ENCODE measurements at places on chromosomes 3 and 15. TPM values are rescaled to one million over a fixed set of nuclear protein-coding genes. Genes with fewer than 3 reads are reported as not detected.

The GOLGA6D gene
- total RNA-seq: not detected

The TUSC7 gene
- not detected for total RNA-seq

The WNT7A gene
- not detected for total RNA-seq

The CKMT1B gene
- not detected for total RNA-seq

The RETNLB gene
- total RNA-seq: not detected

The CPN2 gene
- not detected for total RNA-seq

The TMEM158 gene
- total RNA-seq: 9.9 TPM

The SSUH2 gene
- 0.55 TPM for total RNA-seq

DNA sequence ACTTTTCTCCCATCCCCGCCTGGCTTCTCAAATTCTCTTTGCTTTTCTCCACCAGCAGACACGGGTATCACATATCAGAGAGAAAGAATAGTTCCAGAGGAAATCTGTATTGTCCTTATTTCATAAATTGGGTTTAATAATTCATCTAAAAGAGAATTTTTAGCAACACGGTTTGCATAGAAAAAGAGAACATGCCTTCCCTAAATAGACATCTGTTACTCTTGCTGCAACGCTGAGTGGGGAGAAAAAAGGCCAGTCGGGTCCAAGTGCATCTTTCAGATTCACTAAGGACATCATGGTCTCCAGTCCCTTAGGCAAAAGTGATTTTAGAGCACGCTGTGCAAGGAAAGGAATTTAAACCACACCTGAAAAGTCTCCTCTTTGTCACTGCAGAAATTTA is 201.3 kb downstream of the ABHD5 start:
- no peak overlapping the region for H3K4me3 ChIP-seq
- peaks cover 13% of the 10 kb centered on the region for H3K4me1 ChIP-seq
- no peak for DNase-seq
- H3K27ac ChIP-seq: no peak overlapping the region

- no peaks in the 10 kb centered on the region for H3K36me3 ChIP-seq
- no peak overlapping the region for H3K27ac ChIP-seq
- no peak overlapping the region for H3K4me3 ChIP-seq
- no peaks in the 10 kb centered on the region for H3K27me3 ChIP-seq
- no peak for DNase-seq
Observed at GRCh38 chr3:76321614-76322013, 536.3 kb upstream of the ZNF717 start.

- no peak overlapping the region for H3K4me3 ChIP-seq
- no peaks in the 10 kb centered on the region for H3K27me3 ChIP-seq
- no peaks in the 10 kb centered on the region for H3K36me3 ChIP-seq
- no peak for DNase-seq
- peaks cover 72% of the 10 kb centered on the region for H3K4me1 ChIP-seq
- no peak overlapping the region for H3K27ac ChIP-seq
Observed at GRCh38 chr3:69811452-69812401, 72.5 kb downstream of the MITF start.

DNA sequence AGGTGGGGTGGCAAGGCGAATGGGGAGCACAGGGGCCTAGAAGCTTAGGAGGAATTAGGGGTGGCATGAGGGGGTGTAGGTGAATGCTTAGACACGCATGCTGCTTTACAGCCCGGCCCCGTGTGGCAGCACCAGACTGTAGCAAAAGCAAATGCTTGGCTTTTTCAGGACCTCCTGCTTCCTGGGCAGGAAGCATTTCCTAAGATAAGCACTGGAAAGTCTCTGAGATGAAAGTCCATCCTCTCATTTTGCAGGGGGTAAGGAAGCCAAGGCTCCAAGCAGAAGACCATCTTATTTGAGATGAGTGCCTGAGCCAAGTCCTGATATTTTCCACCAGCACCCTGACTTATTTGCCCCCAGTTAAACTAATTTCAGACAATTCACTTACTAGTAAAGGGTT is 12.9 kb downstream of the SSUH2 start:
- no peaks in the 10 kb centered on the region for H3K4me1 ChIP-seq
- H3K36me3 ChIP-seq: no peaks in the 10 kb centered on the region
- H3K27ac ChIP-seq: no peak overlapping the region

DNA sequence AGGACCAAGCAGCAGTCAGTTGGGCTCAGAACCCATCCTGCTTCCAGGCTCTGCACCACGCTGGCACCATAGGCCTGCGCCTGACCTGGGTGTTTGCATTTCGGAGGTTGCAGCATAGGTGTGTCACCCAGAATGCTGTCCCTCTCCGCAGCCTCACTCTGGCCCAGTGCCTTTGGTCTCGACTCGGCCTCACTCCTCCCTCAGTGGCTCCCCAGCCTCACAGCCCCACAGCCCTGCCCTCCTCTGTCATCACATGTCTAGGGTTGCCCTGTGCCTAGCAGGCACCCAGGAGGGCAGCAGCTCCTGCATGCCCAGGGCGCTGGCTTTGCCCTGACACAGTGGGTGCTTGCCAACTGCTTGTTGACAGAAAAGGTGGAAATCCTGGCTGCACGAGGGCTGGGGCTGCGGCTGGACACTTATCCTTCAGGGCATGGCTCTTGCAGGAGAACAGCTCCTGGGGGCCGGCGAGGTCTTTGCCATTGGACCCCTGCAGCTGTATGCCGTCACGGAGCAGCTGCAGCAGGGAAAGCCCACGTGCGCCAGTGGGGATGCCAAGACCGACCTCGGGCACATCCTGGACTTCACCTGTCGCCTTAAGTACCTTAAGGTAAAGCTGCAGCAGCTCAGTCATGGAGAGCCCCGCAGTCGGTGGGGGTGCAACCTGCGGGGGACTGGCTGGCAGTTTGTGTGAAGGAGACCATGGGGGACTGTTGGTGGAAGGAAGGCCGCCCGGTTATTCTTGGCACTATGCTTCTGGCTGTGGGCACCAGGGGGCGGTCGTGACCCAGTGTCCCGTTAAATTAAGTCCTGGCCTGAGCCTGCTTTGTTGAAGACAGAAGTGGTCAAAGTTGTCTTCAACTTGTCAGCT is 16.2 kb downstream of the NISCH start:
- no peaks in the 10 kb centered on the region for H3K27me3 ChIP-seq
- H3K4me3 ChIP-seq: no peak overlapping the region
- peaks cover 8% of the 10 kb centered on the region for H3K4me1 ChIP-seq
- DNase-seq: no peak

DNA sequence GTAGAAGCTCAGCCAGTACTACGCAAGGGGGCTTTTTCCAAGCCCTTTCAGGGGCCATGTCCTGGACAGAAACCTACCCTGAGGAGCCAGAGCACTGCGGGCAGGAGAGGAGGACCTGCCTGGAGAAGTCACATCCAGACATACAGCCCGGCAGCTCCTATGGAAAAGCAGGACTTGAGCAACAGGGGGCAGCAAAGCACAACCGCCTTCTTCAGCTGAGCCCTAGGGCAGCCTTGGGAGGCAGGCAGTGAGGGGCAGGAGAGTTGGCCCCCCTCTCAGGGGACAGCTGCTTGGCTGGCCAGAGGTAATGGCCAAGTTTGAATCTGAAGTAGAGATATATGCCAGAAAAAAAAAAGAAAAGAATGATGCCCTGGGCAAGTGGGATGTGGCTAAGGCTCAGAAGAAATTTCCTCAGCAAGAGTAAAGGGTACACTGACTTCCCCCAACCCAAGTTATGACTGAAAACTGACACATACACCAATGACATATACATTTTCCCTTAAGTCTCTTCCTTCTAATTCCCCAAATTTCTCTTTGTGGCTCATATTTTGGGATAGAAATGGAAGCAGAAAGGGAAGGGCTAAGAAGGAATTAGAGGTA is 56.9 kb downstream of the CYP19A1 start:
- H3K4me1 ChIP-seq: no peaks in the 10 kb centered on the region
- H3K4me3 ChIP-seq: no peak overlapping the region
- H3K27me3 ChIP-seq: no peaks in the 10 kb centered on the region
- H3K27ac ChIP-seq: no peak overlapping the region
- peak; percentile 78 for DNase-seq

GRCh38 chr3:118466795-118467330 is 567.8 kb downstream of the IGSF11 start:
- H3K4me1 ChIP-seq: no peaks in the 10 kb centered on the region
- DNase-seq: no peak
- H3K4me3 ChIP-seq: no peak overlapping the region

DNA sequence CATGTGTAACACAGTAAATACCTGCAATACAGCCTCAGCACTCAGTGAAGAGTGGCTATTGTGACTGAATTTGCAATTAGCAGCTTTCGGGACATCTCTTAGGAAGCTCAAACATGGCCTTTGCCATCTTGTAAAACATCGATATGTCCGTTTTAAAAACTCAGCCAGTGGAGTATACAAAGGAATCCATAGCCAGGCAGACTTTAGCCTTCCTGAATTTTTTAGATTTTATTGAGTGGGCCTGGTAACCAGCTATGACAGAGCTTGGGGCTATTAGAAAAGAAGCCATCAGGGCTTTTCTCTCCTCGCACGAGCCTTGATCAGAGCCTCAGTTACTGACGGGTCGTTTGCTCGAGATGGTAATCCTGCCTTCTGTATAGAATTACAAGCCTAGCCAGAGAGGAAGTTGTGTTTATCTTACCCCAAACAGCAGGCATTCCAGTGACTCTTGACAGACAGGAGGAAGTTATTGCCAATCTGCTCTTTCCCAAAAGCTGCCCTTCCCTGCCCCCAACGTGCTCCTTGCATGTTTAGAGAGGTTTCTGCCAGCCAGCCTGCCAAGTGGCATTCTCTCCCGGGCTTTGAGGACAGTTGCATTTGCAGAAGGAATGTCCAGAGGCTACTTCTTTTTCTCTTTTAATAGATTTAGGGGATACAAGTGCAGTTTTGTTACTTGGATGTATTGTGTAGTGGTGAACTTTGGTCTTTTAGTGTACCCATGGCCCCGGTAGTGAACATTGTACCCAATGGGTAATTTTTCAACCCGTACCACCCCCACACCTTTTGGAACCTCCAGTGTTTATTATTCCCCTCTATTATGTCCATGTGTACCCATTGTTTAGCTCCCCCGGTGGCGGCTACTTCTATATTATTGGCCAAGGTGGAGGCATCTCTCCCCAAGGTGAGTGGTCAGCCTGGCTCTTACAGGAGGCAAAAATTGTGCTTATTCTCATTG is 40.6 kb downstream of the ITPR1 start:
- no peak for DNase-seq
- no peaks in the 10 kb centered on the region for H3K36me3 ChIP-seq
- H3K4me3 ChIP-seq: no peak overlapping the region
- H3K27me3 ChIP-seq: no peaks in the 10 kb centered on the region
- H3K27ac ChIP-seq: peak overlapping the region; percentile 40

DNA sequence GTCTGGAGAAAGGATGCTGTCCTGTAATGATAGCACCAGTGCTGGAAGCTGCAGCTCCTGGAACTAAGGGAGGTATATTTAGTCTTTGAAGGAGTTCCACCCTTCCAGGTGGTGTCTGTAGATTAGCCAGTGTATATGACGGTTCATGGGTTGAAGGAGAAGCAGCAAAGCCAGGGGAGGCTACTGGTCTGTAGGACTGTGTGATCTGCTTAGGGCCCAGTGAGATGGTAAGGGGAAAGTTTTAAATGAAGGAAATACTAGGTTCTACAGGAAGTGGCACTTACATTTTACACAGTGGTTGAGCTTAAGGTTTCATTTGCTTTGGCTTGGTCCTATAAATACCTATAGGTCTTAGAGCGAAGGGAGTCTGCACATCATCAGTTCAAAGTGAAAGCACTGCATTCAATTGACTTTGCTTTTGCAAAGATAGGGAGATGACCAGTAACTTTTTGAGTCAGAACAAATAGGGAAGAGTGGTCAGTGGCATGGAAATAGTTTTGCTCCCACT is 5.6 kb downstream of the SLC25A38 start:
- DNase-seq: no peak
- H3K27me3 ChIP-seq: no peaks in the 10 kb centered on the region
- H3K27ac ChIP-seq: no peak overlapping the region
- H3K36me3 ChIP-seq: peaks cover 32% of the 10 kb centered on the region
- peaks cover 17% of the 10 kb centered on the region for H3K4me1 ChIP-seq
- H3K4me3 ChIP-seq: no peak overlapping the region

DNA sequence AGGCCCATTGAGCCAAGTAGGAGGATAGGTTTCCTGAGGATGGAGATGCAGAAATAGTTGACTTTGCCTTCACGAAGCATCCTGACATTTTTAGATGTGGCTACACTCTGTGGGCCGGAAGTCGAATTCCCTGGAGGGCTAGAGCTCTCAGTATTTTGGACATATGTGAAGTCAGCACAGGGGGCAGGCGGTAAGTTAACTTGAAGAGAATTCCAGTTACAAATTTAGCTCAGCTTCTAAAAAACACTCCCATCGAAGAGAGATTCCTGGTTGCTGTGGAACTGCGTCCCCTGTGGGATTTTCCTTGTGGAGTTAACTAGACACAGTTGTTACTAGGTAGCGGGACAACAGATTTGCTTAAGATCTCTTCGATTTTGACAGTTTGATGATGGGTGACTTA is 161.9 kb upstream of the RGMA start:
- H3K4me1 ChIP-seq: no peaks in the 10 kb centered on the region
- H3K36me3 ChIP-seq: no peaks in the 10 kb centered on the region
- H3K4me3 ChIP-seq: no peak overlapping the region
- no peak for DNase-seq
- no peak overlapping the region for H3K27ac ChIP-seq
- H3K27me3 ChIP-seq: no peaks in the 10 kb centered on the region

DNA sequence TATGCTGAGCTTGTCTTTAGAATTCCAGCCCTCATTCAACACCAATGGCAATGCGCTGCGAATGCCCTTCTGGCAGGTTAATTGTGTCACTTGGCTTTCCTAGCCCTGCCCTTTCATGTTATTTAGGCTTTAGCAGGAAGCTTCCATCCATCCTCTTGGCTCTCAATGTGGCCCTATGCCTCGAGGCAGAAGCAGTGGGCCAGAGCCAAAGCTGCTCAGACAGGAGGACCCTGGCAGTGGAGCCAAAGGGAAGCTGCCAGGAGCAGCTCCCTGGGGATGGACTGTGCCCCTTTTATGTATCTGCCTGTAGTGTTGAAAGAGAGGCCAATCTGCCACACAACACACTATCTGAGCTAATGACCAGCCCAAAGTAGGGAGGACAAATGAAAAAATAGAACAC is 376.4 kb downstream of the CTNNB1 start:
- H3K36me3 ChIP-seq: no peaks in the 10 kb centered on the region
- H3K4me1 ChIP-seq: no peaks in the 10 kb centered on the region
- no peak overlapping the region for H3K27ac ChIP-seq
- no peak overlapping the region for H3K4me3 ChIP-seq

GRCh38 chr3:135917927-135918597 is 47.5 kb upstream of the PPP2R3A start:
- H3K27ac ChIP-seq: no peak overlapping the region
- H3K27me3 ChIP-seq: no peaks in the 10 kb centered on the region
- no peaks in the 10 kb centered on the region for H3K36me3 ChIP-seq
- no peaks in the 10 kb centered on the region for H3K4me1 ChIP-seq

DNA sequence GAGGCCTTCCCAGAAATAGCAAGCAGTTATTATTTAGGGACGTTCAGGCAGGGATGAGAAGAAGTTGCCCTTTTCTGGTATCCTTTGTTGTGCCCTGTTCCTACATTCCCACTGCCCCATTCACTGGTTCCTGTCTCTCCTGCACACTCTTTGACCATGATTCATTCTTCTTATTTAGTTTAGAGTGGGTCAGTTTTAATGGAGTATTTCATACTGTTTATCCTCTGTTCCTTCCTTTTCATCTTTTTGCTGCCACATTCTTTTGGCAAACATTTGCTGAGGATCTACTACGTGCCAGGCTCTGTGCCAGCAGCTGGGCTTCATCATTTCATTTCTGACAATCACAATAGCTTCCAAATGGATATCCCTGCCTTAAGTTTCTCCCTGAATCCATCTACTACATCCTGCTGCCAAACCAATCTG is 11.8 kb upstream of the EID1 start:
- no peak overlapping the region for H3K4me3 ChIP-seq
- H3K27ac ChIP-seq: no peak overlapping the region
- DNase-seq: no peak
- H3K36me3 ChIP-seq: no peaks in the 10 kb centered on the region
- H3K27me3 ChIP-seq: no peaks in the 10 kb centered on the region
- no peaks in the 10 kb centered on the region for H3K4me1 ChIP-seq

Data from sigmoid colon (tissue), 7 donors.